ENCODE measurements at places on chromosomes 5 and 9. TPM values are rescaled to one million over a fixed set of nuclear protein-coding genes. Genes with fewer than 3 reads are reported as not detected.

CDKN2A gene
- 25.3 TPM for polyA plus RNA-seq

SEC24A gene
- polyA plus RNA-seq, result 39.3 TPM

HAVCR2 gene
- 0.41 TPM for polyA plus RNA-seq

GRCh38 chr5:172846677-172847076, 12.6 kb downstream of the ERGIC1 start:
- no peak for DNase-seq
- H3K27me3 ChIP-seq, result no peaks in the 10 kb centered on the region
- no peaks in the 10 kb centered on the region for H3K36me3 ChIP-seq

TGFBI gene
- 525 TPM for polyA plus RNA-seq

- no peak for DNase-seq
- peaks cover 4% of the 10 kb centered on the region for H3K4me1 ChIP-seq
- H3K36me3 ChIP-seq, result no peaks in the 10 kb centered on the region
- no peak overlapping the region for H3K27ac ChIP-seq
These were observed 78.6 kb downstream of the GRIA1 start for GRCh38 chr5:153569036-153569435.

SH2D3C gene
- polyA plus RNA-seq, result 1.2 TPM

DNA sequence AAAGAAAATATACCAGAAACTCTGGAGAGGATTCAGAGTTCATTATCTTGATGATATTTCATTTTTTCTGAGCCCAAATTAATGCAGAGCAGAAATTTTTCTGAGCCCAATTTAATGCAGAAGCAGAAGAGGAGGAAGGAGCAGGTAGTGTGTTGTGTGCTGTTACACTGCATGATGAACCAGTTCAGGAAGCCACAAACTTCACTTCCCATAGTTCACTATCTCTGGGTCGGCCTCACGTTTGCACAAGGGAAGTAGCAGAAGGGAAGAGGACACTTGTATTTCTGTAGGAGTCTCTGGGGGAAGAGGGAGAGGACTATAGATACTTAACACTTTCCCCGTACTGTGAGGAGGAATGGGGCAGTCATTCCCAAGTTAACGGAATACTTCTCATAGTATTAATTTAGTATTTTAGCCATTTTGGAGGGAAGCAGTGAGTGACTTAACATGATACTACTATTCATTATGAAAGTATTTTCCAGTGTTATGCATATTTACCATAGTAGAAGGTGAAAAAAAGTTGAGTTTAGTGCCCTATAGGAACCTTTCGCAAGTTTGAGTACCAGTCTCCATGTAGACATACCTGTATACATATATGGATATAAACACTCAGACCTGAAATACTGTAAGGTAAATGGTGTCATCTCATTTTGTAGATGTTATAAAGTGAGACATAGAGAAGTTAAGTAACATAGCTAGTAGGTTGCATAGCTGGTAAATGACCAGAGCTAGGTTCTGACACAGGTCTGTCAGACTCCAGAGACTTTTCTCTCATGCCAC, 30.0 kb downstream of the XPA start:
- no peak overlapping the region for H3K4me3 ChIP-seq
- H3K27ac ChIP-seq, result no peak overlapping the region
- H3K4me1 ChIP-seq, result no peaks in the 10 kb centered on the region
- peaks cover 12% of the 10 kb centered on the region for H3K36me3 ChIP-seq

- H3K27me3 ChIP-seq, result no peaks in the 10 kb centered on the region
- peak overlapping the region; percentile 78 for H3K4me3 ChIP-seq
- no peak for DNase-seq
These were observed 877 bp downstream of the SH3GLB2 start for GRCh38 chr9:129027224-129027684.

DNA sequence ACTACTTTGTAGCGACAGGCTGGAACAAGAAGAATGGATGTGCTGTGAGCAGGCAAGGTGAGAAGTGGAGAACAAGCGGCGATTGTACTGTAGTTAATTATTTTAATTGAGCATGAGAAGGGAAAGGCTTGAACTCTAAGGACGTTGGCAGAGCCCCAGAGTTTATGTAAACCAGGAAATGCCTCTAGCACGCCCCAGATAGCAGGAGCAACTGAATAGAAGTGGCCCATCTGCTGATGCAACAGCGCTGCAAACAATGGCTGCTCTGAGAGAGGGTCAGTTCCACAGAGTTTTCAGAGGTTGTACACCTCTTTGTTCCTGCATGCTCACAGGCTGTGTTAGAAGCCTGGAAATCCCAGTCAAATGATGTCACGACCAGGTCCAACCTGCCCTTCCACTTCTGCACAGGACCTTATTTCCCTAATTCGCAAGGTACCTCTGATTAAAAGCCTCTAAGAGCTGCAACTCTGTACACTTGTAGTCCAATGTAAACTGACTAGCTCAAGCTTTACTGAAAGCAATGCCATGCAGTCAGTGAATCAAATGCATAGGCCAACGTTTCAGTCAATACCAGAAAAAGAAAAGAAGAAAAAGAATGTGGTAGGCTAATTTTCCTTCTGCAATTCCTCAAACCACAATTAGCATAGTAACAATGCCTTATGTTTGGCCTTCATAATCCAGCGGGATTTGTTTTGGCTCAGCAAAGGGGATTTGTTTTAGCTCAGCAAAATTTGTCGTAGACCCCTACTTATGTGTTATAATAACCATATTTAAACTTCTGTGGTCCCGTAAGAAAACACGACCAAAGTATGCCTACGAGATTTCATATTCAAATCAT, 119.6 kb upstream of the RETREG1 start:
- peaks cover 6% of the 10 kb centered on the region for H3K36me3 ChIP-seq
- peak; percentile 78 for DNase-seq
- H3K27ac ChIP-seq, result peak overlapping the region; percentile 19
- H3K27me3 ChIP-seq, result no peaks in the 10 kb centered on the region
- H3K4me3 ChIP-seq, result no peak overlapping the region
- H3K4me1 ChIP-seq, result peaks cover 3% of the 10 kb centered on the region

DNA sequence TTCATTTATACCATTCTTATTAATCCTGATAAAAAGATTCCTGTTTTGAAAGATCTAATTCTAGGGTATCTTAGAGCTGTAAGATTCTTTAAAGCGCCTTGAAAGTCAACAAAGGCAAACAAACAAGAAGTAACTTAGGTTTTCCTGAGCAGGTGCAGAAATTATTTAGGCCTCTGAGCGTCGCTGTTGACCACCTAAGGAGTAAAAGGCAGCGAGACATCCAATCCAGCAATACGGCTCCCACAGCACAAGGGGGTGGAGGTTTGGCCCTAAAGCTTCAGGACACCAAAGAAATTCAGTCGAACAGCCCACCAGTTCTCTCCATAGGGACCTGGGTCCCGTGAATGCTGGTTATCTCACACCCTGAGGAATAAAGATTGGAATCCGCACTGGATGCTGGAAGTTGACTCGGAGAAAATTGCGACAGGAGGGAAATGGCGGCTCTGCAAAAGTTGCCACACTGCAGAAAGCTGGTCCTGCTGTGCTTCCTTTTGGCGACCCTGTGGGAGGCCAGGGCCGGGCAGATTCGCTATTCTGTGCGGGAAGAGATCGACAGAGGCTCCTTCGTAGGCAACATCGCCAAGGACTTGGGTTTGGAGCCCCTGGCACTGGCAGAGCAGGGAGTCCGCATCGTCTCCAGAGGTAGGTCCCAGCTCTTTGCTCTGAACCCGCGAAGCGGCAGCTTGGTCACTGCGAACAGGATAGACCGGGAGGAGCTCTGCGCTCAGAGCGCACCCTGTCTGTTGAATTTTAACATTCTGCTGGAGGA, at the start of gene PCDHGA2:
Gene PCDHGA2, plus strand, starts transcription at position 223 of the 769 bp plus-strand sequence.
- H3K27me3 ChIP-seq, result peaks cover 5% of the 10 kb centered on the region
- peak; percentile 48 for DNase-seq
- no peaks in the 10 kb centered on the region for H3K36me3 ChIP-seq
- no peak within 1 kb of the TSS for H3K27ac ChIP-seq
- H3K4me3 ChIP-seq, result peak within 1 kb of the TSS; percentile 57
- H3K4me1 ChIP-seq, result no peaks in the 10 kb centered on the region

SNCB gene
- 2.3 TPM for polyA plus RNA-seq

SPINK6 gene
- not detected for polyA plus RNA-seq

DNA sequence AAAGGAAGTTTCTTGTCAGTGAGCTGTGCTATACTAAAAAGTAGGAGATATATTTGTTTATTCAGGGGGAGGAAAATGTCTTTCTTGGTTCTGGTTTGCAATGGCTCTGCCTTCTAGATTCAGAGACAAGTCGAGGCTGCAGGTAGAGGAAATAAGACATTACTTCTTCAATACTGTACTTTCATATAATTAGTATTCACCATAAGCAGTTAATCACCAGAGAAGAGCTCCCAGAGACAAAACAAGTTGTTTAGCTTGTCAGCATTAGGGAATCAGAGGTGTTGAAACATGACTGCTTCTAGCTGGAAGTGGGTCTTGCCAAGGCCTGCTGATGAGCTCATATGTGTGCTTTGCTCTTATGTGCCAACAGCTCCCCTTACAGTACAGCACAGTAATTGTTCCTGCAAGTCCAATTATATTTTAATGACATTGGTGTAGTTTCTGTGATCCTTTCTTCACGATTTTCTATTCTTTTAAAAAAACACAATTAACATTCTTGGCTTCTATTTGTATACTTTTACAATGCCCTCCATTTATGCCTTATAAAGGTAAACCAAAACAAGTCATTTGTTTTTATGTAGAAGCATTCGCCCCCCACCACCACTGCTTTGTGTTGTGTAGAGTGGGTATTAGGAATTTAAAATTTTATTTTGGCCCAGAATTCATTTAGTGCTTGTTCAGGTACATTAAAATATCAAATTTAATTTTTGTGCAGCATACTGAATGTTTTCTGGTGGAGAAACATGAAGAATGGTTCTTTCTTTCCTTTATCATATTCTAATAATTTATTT, 112.2 kb downstream of the RPS23 start:
- H3K4me1 ChIP-seq, result peaks cover 8% of the 10 kb centered on the region
- no peaks in the 10 kb centered on the region for H3K36me3 ChIP-seq
- DNase-seq, result peak; percentile 98
- no peaks in the 10 kb centered on the region for H3K27me3 ChIP-seq
- H3K4me3 ChIP-seq, result no peak overlapping the region

GRCh38 chr9:7930613-7931012, 131.0 kb upstream of the DMAC1 start:
- H3K27me3 ChIP-seq, result no peaks in the 10 kb centered on the region
- no peaks in the 10 kb centered on the region for H3K4me1 ChIP-seq
- H3K36me3 ChIP-seq, result no peaks in the 10 kb centered on the region
- H3K4me3 ChIP-seq, result no peak overlapping the region
- no peak overlapping the region for H3K27ac ChIP-seq

PLEKHG4B gene
- polyA plus RNA-seq, result 0.01 TPM

DNA sequence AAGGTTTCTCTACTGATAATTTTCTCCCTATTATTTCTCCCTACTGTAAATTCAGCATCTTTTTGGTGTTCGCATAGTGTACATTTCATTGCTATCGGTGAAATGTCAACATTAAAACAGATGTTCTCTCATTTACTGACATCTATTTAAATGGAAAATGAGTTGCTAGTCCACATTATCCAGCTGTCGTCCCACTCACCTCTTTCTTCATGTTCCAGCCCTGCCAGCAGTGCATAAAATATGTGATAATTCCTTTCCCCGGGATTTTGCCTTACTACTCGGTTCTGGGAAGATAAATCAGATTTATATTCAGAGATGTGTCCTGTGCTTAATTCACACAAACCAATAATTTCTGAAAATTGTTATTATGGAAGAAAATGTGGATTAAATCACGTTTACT, 155.8 kb downstream of the MYO10 start:
- H3K4me3 ChIP-seq, result no peak overlapping the region
- peak; percentile 62 for DNase-seq
- peaks cover 5% of the 10 kb centered on the region for H3K36me3 ChIP-seq
- peaks cover 2% of the 10 kb centered on the region for H3K4me1 ChIP-seq

GRCh38 chr5:18281947-18282581, 647.8 kb downstream of the TAF11L14 start:
- H3K4me1 ChIP-seq, result no peaks in the 10 kb centered on the region
- H3K4me3 ChIP-seq, result no peak overlapping the region
- no peak overlapping the region for H3K27ac ChIP-seq

PLPPR1 gene
- not detected for polyA plus RNA-seq

LCN9 gene
- not detected for polyA plus RNA-seq

DNA sequence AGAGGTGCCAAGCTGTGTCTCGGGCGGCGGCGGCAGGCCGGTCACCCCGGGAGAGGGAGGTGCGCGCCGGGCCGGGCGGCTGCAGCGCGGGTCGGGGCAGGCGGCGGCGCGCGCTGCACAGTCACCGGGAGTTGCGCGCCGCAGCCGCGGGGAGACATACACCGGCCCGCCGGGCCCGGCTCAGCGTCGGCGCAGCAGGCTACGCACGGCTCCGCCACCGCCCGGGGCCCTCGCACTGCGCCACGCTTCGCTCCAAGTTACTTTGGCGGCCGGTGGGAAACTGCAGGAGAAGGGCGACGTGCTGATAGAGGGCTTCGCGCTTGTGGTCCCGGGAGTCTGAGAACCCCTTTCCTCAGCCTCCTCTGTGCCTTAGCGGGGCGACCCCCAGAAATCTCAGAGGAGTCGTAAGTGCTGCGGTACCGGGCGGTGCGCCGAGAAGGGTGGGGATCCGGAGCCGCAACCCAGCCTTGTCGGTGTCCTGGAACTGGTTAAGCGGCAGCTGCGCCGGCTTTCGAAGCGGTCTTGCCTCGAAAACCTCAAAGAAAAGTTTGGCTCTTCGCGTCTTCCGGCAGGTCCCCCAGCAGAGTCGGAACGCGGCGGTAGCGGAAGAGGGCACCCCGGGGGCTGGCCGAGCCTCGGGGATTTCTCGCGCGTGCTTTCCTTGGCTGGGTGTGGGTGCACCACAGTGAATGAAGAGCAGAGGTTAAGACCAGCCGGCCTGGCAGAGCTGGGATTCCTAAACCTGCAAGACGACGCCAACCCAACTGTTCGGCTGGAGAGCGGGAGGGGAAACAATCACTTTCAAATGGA, at the start of gene EFNA5:
Gene EFNA5, minus strand, starts transcription at position 6 of the 810 bp plus-strand sequence.
- peak within 1 kb of the TSS; percentile 75 for H3K27ac ChIP-seq
- H3K4me3 ChIP-seq, result peak within 1 kb of the TSS; percentile 72
- peak; percentile 70 for DNase-seq
- no peaks in the 10 kb centered on the region for H3K4me1 ChIP-seq
- no peaks in the 10 kb centered on the region for H3K36me3 ChIP-seq

- H3K4me1 ChIP-seq, result no peaks in the 10 kb centered on the region
- H3K27ac ChIP-seq, result no peak overlapping the region
- no peaks in the 10 kb centered on the region for H3K27me3 ChIP-seq
These were observed 237.5 kb downstream of the GADD45G start for GRCh38 chr9:89842267-89842768.

- H3K27ac ChIP-seq, result no peak overlapping the region
- no peaks in the 10 kb centered on the region for H3K27me3 ChIP-seq
- peaks cover 20% of the 10 kb centered on the region for H3K4me1 ChIP-seq
- no peak overlapping the region for H3K4me3 ChIP-seq
These were observed 43.9 kb upstream of the ORM1 start for GRCh38 chr9:114278881-114279570.

GRCh38 chr5:141431286-141431685, 979 bp downstream of the PCDHGA12 start:
- H3K36me3 ChIP-seq, result peaks cover 2% of the 10 kb centered on the region
- DNase-seq, result peak; percentile 46
- H3K4me3 ChIP-seq, result peak overlapping the region; percentile 56
- H3K27ac ChIP-seq, result peak overlapping the region; percentile 59
- no peaks in the 10 kb centered on the region for H3K4me1 ChIP-seq

Data from fibroblast of lung (primary cell).